Cardiac ventricle fibroblast (primary cell): ENCODE measurements at places on chromosomes 2 and 18. TPM values are rescaled to one million over a fixed set of nuclear protein-coding genes. Genes with fewer than 3 reads are reported as not detected.

Gene RNMT
- total RNA-seq: 15.6 and 20.5 TPM in 2 replicates

Gene SRD5A2
- total RNA-seq: not detected in 2 replicates

Gene TMEM17
- total RNA-seq: 0.69 and 1.4 TPM in 2 replicates

Gene SPP2
- total RNA-seq: not detected in 2 replicates
